ENCODE measurements at places on chromosomes 13 and 19. TPM values are rescaled to one million over a fixed set of nuclear protein-coding genes. Genes with fewer than 3 reads are reported as not detected.

Gene PRTN3
- total RNA-seq, result 4.7 TPM

Gene PROZ
- not detected for total RNA-seq

Gene KCNC3
- total RNA-seq, result under 0.01 TPM

Gene RNF225
- total RNA-seq, result not detected

Gene ACER1
- total RNA-seq, result 0.52 TPM

Gene PDX1
- not detected for total RNA-seq

Gene OR10H1
- not detected for total RNA-seq

Gene RDH13
- total RNA-seq, result 12.5 TPM

Gene IGSF23
- not detected for total RNA-seq

Gene MUC16
- not detected for total RNA-seq

Gene CHST8
- not detected for total RNA-seq

Gene KBTBD6
- total RNA-seq, result 12.5 TPM

Gene ZNF582
- total RNA-seq, result 4.2 TPM

Gene ADPRHL1
- 124 TPM for total RNA-seq

Gene FUZ
- 12.5 TPM for total RNA-seq

Gene MEIOSIN
- total RNA-seq, result not detected

Gene CGB1
- total RNA-seq, result not detected

Gene MOB3A
- total RNA-seq, result 12.0 TPM

Gene JAK3
- total RNA-seq, result 2.1 TPM

Gene C19orf12
- total RNA-seq, result 17.2 TPM

Gene RFPL4A
- total RNA-seq, result 0.52 TPM

Gene INTS6
- total RNA-seq, result 20.4 TPM

Gene OR7D2
- total RNA-seq, result not detected

Gene KLF2
- 14.1 TPM for total RNA-seq

Gene TRAPPC5
- total RNA-seq, result 9.4 TPM

Gene ELAVL3
- total RNA-seq, result not detected

Gene ZNF229
- total RNA-seq, result 6.8 TPM

Gene ZNF181
- 11.0 TPM for total RNA-seq

Gene KLK15
- total RNA-seq, result not detected

Gene CCNA1
- 0.52 TPM for total RNA-seq

Gene TUBA3C
- not detected for total RNA-seq

Gene ZIM2
- total RNA-seq, result 12.0 TPM

Gene R3HDM4
- 30.8 TPM for total RNA-seq

Gene APOC1
- total RNA-seq, result 5.7 TPM

Gene CEACAM7
- not detected for total RNA-seq

Gene ANGPTL8
- total RNA-seq, result 3.1 TPM

Gene ZNF132
- total RNA-seq, result 9.9 TPM

Gene THSD1
- total RNA-seq, result 26.6 TPM

Gene NALCN
- 1.0 TPM for total RNA-seq

Gene SRRM5
- total RNA-seq, result not detected

Gene NLRP4
- not detected for total RNA-seq

Gene HRC
- 78.3 TPM for total RNA-seq

Gene PPP1R12C
- 24.5 TPM for total RNA-seq

Gene PBX4
- total RNA-seq, result 1.6 TPM

Gene SSC5D
- total RNA-seq, result 17.7 TPM

Gene KLK1
- not detected for total RNA-seq

Gene ZNF506
- total RNA-seq, result 20.9 TPM

Gene GNA15
- 3.1 TPM for total RNA-seq

Gene ADAMTS10
- total RNA-seq, result 18.8 TPM

Gene APOC4
- total RNA-seq, result not detected

Gene ZNF442
- 4.2 TPM for total RNA-seq

Gene ERICH6B
- total RNA-seq, result not detected

Gene SIAH3
- total RNA-seq, result under 0.01 TPM

Gene LILRB5
- total RNA-seq, result 2.6 TPM

Gene CGB8
- total RNA-seq, result not detected

Measured in skeletal muscle tissue (tissue), 5 donors.